A172 (cell line): ENCODE measurements at places on chromosomes 4 and X.

GRCh38 chrX:96436105-96436504 is 248.5 kb upstream of the DIAPH2 start:
- peak; percentile 40 for DNase-seq

GRCh38 chr4:74536557-74536956 is 91.6 kb downstream of the AREG start:
- DNase-seq, result no peak

GRCh38 chr4:7043284-7044136 is at the start of gene TADA2B:
Gene TADA2B (plus strand): TSS chr4:7043372. CDS start chr4:7043580, 208 bp downstream.
- DNase-seq, result peak; percentile 5

DNA sequence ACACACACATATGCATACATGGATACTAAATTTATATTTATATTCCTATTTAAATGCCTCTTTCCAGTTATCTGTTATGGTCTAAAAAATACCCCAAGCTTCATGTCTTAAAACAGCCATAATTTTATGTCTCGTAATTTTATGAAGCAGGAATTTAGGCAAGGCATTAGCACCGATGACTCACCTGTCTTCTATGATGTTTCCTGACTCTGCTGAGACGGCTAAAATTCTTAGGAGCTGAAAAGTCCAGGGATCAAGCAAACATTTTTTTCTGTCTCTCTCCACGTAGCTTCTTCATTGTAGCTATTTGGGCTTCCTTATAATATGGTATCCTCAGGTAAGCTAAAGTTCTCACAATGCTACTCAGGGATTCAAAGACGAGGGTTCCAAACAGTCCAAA is 930.3 kb downstream of the STIM2 start:
- DNase-seq, result peak; percentile 32

DNA sequence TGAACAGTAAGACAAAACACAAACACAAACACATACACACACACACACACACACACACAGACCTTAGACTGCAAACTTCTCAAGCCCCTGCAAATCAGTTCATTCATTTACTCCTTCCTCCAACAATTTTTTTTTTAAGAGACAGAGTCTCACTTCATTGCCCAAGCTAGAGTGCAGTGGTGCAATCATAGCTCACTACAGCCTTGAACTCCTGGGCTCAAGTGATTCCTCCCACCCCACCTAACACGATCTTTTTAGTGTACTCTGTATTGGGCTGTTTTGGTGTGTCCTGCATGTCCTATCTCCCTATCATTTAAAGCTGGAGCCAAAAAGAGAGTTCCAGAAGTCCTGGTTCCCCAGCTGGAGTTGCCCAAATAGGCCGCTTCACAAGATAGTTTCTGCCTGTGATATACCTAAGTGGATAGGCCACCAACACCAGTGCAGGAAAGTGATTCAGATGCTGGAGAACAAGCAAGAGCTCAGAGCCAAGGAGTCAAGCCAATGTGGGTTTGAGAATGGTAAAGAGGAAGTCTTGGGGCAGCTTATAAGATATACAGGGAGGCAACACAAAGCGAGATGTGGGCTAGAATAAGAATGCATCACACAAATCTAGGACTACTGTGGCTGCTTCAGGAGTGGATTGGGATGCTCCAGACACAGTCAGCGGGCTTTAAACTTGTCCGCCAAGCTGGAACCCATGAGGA is 85.4 kb upstream of the RAPGEF2 start:
- no peak for DNase-seq

GRCh38 chr4:173182403-173182802 is 13.8 kb downstream of the GALNT7 start:
- DNase-seq, result peak; percentile 79

DNA sequence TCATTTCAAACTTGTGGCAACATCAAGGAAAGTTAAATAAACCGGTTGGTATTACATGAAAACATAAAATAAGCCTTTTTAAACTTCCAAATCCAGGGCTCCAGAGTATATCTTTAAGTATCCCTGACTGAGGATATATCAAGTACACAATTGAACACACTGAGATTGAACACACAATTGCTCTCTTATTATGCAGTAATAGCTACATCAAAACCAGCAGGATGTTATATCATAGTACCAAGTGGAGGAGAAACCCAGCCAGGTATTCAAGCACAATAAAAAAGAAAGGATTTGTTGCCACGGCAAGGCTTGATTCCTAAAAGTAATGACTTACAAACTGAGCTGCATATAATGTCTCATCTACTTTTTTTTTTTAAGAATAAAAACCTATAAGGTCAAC is 605.8 kb downstream of the SPOCK3 start:
- no peak for DNase-seq

- no peak for DNase-seq
Measured at GRCh38 chr4:18880871-18881270, 859.3 kb upstream of the LCORL start.

- DNase-seq, result no peak
Measured at GRCh38 chr4:179662522-179662921, 2220.3 kb upstream of the AGA start.

DNA sequence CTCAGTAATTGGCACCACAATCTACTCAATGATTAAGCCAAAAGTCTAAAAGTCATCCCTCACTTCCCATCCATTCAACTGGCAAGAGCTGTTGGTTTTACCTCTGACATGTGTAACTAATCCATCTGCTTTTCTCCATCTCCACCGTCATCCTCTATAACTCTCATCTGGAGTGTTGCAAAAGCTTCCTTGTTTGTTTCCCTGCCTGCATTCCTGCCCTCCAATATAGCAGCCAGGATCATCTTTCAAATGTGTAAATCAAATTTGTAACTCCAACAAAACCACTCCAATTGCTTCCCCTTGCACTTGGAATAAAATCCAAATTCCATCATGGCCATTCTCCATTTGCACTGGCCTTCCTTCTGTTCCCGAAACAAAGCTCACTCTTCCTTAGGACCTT is 4.3 kb upstream of the PLAC8 start:
- DNase-seq, result no peak

- DNase-seq, result no peak
Measured at GRCh38 chrX:132272826-132273225, 53.6 kb upstream of the RAP2C start.

GRCh38 chr4:42642101-42642797 is 14.7 kb downstream of the ATP8A1 start:
- DNase-seq, result no peak

GRCh38 chrX:72107320-72107719 is 24.4 kb downstream of the RTL5 start:
- DNase-seq, result no peak

- no peak for DNase-seq
Measured at GRCh38 chr4:151811403-151811802, 50.6 kb upstream of the GATB start.

- no peak for DNase-seq
Measured at GRCh38 chrX:9765737-9766097, at the start of gene GPR143. Gene GPR143 (minus strand): TSS chrX:9765847. CDS start chrX:9765817, 30 bp downstream.

DNA sequence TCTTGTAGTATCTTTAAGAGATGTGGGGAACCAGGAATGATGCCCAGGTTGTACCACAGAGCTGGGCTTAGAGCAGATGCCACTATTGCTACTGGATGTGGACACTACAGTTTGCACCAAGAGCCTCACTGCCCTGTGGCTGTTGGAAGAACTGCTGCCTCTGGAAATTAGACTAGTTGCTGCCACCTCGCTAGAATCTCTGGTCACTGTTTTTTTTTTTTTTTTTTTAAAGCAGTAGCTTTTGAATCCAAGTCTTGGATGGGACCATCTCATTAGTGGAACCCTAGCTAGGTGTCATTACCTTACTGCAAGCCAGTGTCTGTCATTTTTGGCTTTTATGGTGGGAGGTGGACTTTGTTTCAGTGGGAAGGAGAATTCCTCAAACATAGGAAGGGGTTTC is 105.5 kb downstream of the ARHGAP10 start:
- no peak for DNase-seq

DNA sequence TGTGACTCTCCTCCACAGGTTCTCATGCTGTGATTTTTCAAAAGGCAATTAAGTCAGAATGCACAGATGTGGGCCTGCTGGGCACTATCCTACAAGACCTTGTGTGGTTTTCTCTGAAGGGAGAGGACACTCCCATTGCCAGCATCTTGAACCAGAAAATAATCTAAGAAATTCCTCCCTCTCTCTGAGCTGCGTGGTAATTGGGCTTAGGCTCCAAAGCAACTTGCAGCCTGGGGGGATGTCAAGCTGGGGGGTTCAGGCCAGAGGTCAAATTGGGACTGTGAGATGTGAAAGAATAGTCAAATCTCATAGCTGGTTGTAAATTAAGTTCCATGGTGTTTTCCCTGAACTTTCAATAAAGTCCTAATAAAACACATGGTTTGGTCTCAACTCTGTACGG is 350.6 kb upstream of the SLC7A11 start:
- no peak for DNase-seq

DNA sequence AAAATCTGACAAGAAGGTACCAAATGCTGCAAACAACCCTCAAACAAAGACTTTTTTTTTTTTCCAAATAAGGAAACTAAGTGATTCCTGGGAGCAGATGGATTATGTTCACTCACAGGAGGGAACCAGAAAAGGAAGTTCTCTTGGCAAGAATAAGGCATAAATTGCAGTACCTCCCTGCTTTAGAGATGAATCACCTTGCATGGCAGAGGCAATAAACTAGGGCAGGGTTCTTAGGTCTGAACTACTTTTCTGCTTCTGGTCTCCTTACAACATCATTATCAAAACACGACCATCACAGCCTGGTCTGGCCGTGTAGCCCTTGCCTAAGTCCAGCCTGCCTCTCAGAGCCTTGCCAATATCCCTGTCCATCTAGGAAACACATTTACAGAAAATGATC is 6.3 kb downstream of the TMEM31 start:
- peak; percentile 54 for DNase-seq

DNA sequence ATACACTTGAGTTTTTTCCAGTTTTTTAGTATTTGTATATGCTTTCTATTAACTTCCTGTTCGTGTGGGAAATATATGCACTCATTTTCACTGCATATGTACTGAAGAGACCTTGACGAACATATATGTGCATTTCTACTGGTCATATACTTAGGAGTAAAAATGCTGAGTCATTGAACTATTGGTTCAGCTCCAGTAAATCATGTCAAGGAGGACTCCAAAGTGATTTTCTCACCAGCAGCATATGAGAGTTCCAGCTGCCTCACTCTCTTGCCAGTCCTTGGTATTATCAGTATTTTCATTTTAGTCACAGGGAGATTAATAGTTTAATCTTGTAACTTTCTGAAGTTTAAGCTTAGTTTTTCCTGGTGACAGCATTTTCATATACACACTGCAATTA is 2750.2 kb downstream of the ARAP2 start:
- DNase-seq, result peak; percentile 14

DNA sequence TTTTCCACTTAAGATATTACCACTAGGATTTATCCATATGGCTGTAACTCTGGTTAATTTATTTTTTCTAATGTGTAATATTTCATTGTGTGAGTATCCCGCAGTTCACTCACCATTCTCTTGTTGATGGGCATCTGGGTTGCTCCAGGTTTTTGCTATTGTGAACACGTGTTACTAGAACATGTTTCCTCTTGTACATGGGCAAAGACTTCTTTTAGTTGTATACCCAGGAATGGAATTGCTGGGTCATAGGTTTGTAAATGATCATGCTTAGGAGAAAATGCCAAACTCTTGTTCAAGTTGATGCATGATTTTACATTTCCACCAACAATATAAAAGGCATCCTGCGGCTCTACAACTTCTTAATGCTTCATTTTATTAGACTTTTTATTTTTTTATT is 26.8 kb downstream of the SYNPO2 start:
- DNase-seq, result no peak

DNA sequence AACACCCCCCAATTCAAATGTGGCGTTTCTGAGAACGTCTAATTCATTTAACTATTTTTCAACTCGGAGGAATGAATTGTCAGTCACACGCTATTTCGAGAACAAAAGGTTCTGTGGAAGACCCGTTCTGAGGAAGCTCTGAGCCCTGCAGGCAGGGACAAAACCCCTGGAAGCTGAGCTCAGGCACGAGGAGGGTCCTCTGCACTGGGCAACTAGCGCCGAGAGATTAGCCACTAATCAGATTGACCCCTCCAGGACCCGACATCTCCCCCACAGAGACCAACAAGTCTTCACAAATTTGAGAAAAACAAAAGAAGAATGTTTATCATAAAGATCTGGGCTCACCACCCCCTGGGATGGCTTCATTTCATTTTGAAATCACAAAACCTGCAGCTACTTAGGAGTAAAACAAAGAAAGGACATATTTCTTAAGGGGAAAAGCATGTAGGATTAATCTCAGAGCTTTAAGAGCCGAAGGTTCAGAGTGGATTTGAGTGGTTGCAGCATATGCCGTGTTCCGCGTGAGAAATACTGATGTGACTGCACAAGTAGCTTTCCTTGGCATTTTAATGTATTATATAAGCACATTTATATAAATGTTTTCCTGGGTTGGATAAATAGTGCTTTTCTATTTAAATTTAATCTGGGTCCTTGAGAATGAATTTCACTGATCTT is 41.8 kb downstream of the ADRA2C start:
- no peak for DNase-seq

DNA sequence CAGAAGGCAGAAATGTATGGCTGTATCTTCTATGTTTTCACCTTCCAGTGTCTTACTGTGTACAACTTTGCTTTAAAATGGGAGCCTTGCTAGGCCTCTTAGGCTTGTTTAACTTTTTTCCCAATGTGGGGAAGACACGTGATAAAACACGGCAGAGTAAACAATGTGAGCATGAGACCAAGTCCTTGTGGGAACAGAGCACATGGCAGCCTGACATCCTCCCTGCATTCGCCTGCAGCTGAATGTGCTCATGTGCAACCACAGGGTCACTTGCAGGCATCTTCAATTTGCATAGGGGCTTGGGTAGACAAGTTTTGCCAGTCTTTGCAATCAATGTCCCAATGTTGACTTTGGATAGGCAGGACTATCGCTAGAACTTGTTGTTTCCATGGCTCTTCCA is 91.8 kb downstream of the CCNG2 start:
- no peak for DNase-seq

DNA sequence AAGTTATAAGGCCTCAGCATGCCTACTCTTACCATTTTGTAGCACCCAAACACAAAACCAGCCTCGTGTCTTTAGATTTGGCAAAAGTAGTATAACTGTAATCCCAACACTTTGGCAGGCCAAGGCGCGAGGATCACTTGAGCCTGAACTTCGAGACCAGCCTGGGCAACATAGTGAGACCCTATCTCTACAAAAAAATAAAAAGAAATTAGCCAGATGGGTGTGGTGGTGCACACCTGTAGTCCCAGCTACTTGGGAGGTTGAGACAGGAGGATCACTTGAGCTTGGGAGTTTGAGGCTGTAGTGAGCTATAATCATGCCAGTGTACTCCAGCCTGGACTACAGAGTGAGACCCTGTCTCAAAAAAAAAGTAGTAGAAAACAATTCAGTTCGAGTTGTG is 17.6 kb downstream of the SYAP1 start:
- DNase-seq, result no peak

- peak; percentile 46 for DNase-seq
Measured at GRCh38 chrX:48508400-48509244, at the start of gene PORCN. Gene PORCN (plus strand): TSS chrX:48508992. CDS start chrX:48509821, 829 bp downstream.

- DNase-seq, result no peak
Measured at GRCh38 chr4:141356321-141356962, 135.7 kb downstream of the ZNF330 start.

DNA sequence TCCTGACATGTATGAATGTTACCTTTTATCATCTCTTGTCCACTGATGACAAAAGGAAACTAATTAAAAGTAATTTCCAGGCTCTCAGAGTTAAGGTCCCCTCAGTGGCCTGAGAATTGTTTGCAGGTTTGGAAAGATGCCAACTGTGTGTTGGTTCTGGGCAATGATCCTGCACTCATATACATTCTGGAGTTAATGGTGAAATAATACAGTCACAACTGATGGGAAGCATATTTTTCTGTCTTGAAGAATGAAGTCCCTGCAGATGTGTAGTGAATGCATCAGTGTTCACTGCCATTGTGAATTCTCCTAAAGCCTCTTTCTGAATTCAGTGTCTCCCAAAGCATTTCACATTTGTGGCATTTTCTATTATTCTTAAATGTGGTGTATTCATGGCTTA is 238.1 kb upstream of the PPP1R2C start:
- no peak for DNase-seq
